Smooth muscle cell of the umbilical artery (primary cell): ENCODE measurements at places on chromosomes 5 and 9. TPM values are rescaled to one million over a fixed set of nuclear protein-coding genes. Genes with fewer than 3 reads are reported as not detected.

Gene ZFP37
- 1.9 and 2.4 TPM in 2 replicates for total RNA-seq

Gene PTAR1
- total RNA-seq: 98.0 and 99.5 TPM in 2 replicates

Gene NRG2
- total RNA-seq: under 0.01 and 0.28 TPM in 2 replicates

Gene FBXL17
- total RNA-seq: 13.4 and 16.2 TPM in 2 replicates

Gene PHF24
- total RNA-seq: 0.05 and 0.30 TPM in 2 replicates

Gene AJM1
- 2.1 and 2.4 TPM in 2 replicates for total RNA-seq

Gene SLC45A2
- total RNA-seq: under 0.01 TPM in 1 of 2 replicates, not detected in the other

Gene CNTNAP3B
- 9.5 and 29.5 TPM in 2 replicates for total RNA-seq

Gene PTGDS
- total RNA-seq: 8.3 and 21.4 TPM in 2 replicates

Gene CTXN3
- not detected in 2 replicates for total RNA-seq

Gene SHOC1
- under 0.01 and 0.09 TPM in 2 replicates for total RNA-seq

Gene PCDHGC5
- total RNA-seq: 2.4 and 10.2 TPM in 2 replicates

Gene SPAG8
- 0.55 and 1.2 TPM in 2 replicates for total RNA-seq

Gene TLE1
- 18.1 and 30.6 TPM in 2 replicates for total RNA-seq

Gene UGT3A1
- total RNA-seq: not detected in 2 replicates

Gene FSTL4
- total RNA-seq: not detected in 2 replicates

Gene NKD2
- total RNA-seq: 0.59 TPM in 1 of 2 replicates, not detected in the other

Gene FOXD1
- total RNA-seq: 10.7 and 39.3 TPM in 2 replicates

Gene FOXD4
- total RNA-seq: under 0.01 and 0.09 TPM in 2 replicates

Gene ANXA6
- total RNA-seq: 489 and 635 TPM in 2 replicates

Gene MATR3
- 232 and 333 TPM in 2 replicates for total RNA-seq

Gene GPRIN1
- total RNA-seq: 1.8 and 7.3 TPM in 2 replicates

Gene WDR36
- 62.7 and 84.5 TPM in 2 replicates for total RNA-seq

Gene MCC
- total RNA-seq: 58.4 and 95.9 TPM in 2 replicates

Gene WDR55
- total RNA-seq: 19.3 and 26.9 TPM in 2 replicates

Gene PCDH12
- total RNA-seq: under 0.01 and 0.05 TPM in 2 replicates

Gene OTULINL
- under 0.01 and 0.14 TPM in 2 replicates for total RNA-seq

Gene ADCY2
- total RNA-seq: 0.05 TPM in 1 of 2 replicates, not detected in the other

Gene DBH
- total RNA-seq: not detected in 2 replicates

Gene GLRA1
- not detected in 2 replicates for total RNA-seq

Gene FGF1
- 3.3 and 12.5 TPM in 2 replicates for total RNA-seq

Gene BAAT
- total RNA-seq: 0.23 TPM in 1 of 2 replicates, not detected in the other

Gene OMD
- not detected in 2 replicates for total RNA-seq

Gene NME5
- 2.0 and 2.4 TPM in 2 replicates for total RNA-seq

Gene CDH9
- 0.59 TPM in 1 of 2 replicates, not detected in the other for total RNA-seq

Gene RFESD
- total RNA-seq: 0.59 and 1.7 TPM in 2 replicates

Gene EQTN
- total RNA-seq: not detected in 2 replicates

Gene SAXO1
- 0.05 TPM in 1 of 2 replicates, not detected in the other for total RNA-seq

Gene CFAP77
- 0.30 TPM in 1 of 2 replicates, not detected in the other for total RNA-seq

Gene CBY3
- total RNA-seq: 0.23 TPM in 1 of 2 replicates, not detected in the other

Gene PCDHAC1
- total RNA-seq: 0.09 and 0.30 TPM in 2 replicates

Gene WDR38
- total RNA-seq: not detected in 2 replicates

Gene FASTKD3
- total RNA-seq: 12.2 and 13.6 TPM in 2 replicates

Gene PCDHA4
- total RNA-seq: 0.32 and 0.89 TPM in 2 replicates

Gene ACOT12
- 0.23 TPM in 1 of 2 replicates, not detected in the other for total RNA-seq

Gene SLC9A3
- total RNA-seq: 0.30 and 0.65 TPM in 2 replicates

Gene PCDHB3
- 0.09 and 0.30 TPM in 2 replicates for total RNA-seq

Gene TRPM6
- total RNA-seq: 0.09 TPM in 1 of 2 replicates, not detected in the other
